Smooth muscle cell of the brain vasculature (primary cell): ENCODE measurements at places on chromosomes 6 and 20.

DNA sequence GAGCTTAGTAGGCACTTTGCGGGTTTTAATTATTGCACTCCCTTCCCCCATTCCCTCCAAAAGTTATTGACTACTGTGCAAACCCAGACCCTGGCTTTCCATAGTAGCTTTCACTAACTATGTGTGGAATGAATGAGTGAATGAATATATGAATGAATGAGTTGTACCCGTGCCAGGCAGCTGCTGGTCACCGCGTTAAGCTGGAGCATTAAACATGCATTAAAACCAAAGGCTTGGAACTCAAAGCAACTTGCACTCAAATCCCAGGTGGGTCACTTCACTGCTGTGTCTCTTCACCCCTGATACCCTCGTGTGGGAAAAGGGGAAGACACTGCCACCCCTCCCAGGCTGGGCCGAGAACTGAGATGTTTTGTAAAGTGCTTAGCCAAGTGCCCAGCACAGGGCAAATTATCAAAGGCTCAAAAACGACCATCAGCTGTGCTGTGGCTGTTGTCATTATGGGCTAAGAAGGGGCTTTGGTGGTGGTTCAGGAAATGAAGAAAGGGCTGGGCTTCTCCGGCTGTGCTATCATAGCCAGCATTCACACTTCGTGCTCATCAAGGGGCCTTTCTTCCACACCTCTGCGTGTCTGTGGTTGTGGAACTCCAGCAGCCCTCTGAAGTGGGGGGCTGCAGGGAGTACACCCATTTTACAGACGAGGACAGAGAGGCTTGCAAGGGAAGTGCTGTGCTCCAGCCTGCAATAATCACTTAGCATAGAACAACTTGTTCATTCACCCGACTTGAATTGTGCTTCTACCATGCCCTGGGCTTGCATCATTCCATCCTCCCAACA is 60.2 kb upstream of the STX16 start:
- no peak for DNase-seq

GRCh38 chr20:44133424-44133823 is 53.6 kb downstream of the JPH2 start:
- DNase-seq: no peak

GRCh38 chr20:24879875-24880274 is 69.2 kb upstream of the CST7 start:
- DNase-seq: no peak

GRCh38 chr6:39295611-39296011 is 18.6 kb downstream of the KCNK17 start:
- no peak for DNase-seq

GRCh38 chr6:139643986-139644385 is 269.5 kb upstream of the CITED2 start:
- DNase-seq: no peak

DNA sequence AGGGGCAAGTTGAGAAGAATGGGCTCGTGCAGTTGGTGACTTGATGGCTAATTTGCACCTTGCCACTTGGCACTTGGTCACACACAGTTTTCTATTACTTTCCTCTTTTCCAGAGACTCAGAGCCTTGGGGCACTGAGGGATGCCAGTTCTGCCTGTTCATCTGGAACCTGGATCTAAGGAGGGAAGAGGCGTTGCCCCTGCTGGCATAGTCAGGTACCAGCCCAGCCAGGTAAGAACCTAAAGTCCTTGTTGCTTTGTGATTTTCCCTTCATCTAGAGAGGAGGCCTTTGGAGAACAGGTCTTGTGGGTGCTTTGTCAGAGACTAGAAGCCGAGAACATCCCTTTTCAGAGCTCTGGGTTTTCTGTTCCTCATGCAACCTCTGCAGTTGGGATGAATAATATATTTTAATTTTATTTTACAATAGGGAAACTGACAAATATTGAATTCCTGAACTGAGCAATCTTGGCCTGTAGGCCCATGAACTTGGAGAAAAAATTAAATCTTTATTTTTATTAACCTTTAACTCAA is 11.4 kb downstream of the SYTL3 start:
- no peak for DNase-seq

DNA sequence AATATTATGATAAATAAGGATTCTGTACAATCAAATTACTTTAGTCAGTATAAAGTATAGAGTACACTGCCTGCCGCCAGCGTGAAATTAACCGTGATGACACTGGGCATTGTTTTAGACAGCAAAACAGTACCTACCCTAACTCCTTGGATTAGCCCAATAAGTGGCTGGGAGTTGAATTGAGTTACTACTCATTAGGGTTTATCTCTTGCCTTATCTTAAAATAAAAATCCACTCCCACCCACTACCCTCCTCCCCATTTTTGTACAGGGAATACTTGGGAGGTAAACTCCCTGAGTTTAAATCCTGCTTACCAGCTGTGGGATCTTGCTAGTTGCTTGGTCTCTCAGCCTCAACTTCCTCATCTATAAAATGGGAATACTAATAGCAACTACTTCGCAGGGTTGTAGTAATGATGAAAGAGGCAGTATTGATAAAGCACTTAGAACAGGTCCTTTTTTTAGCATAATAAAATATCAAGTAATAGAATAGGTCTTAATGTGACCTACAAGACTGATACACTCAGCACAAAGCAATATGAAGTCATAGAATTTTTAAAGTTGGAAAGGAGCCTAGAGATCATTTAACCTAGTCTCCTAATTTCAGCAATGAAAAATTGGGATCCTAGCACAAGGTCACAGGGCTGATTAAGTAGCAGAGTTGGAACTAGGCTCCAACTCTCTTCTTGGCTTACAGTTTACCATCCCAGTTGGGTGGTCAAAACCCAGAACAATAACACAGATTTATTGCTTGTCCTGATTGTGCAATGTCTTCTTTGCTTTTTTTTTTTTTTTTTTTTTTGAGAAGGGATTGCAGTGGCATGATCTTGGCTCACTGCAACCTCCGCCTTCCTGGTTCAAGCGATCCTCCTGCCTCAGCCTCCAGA is 23.8 kb downstream of the PHACTR2 start:
- no peak for DNase-seq

DNA sequence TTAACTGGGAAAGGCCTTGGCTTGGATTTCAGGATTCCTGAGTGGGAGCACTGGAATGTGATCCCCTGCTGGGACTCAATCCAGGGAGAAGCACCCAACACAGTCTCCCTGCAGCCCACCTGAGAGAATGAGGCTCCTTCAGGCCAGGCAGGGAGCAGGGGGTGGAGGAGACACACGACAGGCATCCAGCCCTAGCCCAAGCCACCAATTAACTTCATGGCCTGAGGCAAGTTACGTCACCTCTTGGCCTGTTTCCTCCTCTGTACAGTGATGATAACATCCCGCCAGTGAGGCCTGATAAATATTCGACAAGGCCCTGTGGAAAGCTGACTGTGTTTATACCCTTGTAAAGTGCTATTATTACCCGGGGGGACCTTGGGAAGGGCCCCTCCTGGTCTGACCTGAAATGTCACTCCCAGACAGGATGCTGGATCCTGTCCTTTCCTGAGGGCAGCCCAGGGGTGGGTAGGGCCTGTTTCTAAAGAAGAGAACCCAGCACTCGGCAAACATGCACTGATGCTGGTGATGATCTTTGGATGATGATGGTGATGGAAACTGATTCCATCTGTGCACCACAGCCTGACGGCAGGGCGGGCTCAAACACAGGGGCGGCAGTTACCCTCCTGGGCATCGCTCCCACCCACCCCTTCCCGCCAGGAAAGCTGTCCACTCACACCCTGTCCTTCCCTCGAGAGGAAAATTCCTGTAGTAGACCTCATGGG is 12.4 kb downstream of the FRS3 start:
- no peak for DNase-seq
